Urinary bladder (tissue), 4 donors: ENCODE measurements at places on chromosomes 3 and 15. TPM values are rescaled to one million over a fixed set of nuclear protein-coding genes. Genes with fewer than 3 reads are reported as not detected.

TRIM71 gene
- total RNA-seq: 0.74 TPM

DNA sequence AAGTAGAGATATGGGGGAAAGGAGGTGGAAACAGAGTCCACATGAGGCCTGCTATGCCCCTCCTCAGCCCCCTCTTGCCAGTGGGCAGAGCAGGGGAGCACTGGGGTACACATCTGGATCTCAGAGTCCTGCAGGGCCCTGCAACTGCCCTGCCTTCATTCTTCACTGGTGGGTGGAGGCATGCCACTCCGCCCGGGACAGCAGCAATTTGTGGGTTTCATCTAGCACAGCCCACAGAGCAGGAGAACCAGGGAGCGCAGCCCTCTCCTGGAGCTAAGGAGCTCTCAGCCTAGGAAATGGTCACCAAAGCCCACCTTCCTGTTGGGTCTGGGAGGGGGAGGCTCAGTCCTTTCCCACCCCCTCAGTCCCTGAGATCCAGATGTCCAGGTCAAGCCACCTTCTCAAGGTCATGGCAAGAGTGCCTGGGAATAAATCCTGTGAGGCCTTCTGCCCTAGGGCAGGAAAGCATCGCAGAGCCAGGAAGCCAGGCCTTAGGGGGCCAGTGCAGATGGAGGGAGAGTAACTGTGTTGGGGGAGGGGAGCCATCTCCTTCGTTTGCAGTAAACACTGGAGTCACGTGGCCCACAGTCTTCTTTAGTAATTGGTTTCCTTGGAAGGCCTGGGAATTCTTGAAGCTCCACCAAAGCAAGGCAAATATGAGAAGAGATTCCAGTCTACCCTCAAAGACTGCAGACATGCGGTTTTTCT, 31.0 kb downstream of the ANP32A start:
- no peak for DNase-seq

GRCh38 chr3:167843886-167844285, 108.4 kb downstream of the SERPINI1 start:
- no peak for DNase-seq

- no peak for DNase-seq
Measured at GRCh38 chr3:111979434-111980038, 710 bp downstream of the ABHD10 start.

NANOGP8 gene
- total RNA-seq: 0.53 TPM
